ENCODE measurements at places on chromosomes 16 and 17.

DNA sequence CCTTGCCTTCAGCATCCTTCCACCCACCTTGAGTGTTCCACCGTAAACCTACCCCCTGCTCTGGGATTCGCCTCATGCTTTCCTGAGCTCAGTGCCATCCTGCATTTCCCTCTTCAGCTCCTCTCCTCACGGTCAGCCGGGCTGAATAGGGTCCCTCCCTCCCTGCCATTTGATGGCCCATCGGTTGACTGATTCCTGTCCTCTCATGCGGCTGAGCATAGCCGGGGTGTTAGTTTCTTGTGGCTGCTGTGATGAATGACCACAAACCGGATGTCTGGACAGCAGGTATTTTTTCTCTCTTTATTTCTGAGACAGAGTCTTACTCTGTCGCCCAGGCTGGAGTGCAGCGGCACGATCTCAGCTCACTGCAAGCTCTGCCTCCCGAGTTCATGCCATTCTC is 44.1 kb upstream of the MGAT5B start:
- no peak for DNase-seq

GRCh38 chr16:58099097-58099955 is 29.9 kb downstream of the CFAP20 start:
- DNase-seq, result no peak

DNA sequence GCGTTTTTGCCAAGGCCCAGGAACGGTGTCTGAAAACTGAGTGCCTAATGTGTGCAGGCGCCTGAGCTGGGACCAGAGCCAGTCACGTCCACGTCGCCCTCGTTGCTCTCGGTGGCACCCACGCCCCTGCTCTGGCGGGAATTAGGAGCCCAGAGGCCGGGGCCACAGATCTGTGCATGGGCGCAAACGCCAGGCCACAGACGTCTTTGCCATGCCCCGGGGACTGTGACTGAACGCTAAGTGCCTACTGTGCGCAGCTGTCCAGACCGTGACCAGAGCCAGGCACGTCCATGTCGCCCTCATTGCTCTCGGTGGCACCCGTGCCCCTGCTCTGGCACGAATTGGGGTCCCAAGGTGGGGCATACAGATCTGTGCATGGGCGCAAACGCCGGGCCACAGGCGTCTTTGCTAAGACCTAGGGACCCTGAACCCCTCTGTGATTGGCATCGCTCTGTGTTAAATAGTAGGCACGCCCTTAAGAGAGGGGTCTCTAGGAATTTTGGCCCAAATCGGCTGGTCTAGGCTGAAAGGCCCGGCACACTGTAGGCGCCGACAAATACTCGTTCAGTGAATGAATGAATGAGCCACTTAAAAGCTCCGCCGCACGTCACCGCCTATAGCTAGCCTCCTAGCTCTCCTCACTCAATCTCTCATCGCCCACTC is 827 bp upstream of the UBALD1 start:
- DNase-seq, result no peak

DNA sequence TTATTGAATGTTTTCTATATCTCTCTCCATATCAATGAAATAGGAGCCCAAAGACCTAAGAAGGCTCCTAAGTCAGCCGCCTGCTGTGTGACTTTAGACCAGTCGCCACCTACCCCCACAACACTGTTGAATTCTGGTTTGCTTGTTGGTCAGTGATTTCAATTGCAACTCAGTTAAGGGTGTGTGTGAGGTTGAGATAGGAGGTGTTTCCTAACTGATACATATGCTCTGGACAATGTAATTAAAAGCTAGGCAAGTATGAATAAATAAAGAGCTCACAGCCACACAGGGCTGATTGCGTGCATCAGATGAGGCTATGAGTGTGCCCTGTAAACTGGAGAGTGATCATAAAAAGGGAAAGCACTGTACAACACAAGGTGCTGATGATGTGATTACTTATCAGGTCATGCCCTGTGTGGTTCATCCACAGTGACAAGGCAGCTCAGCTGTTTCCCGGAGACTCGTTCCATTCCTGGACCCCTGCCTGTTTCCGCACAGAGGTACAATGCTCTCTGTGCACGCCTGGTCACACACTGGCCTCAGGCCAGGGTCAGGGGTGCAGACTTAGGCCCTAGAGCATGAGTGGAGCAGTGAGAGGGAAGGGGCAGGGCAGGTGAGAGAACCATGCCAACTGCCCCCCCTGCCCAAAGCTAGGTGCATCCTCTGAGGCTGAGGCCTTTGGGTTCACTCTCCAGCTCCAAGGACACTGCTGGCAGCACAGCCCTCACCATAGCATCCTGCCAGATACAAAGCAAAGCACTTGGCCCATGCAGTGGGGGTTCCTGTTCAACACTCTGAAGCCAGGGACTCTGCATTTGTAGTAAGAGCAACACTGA is 3.3 kb upstream of the KRT35 start:
- no peak for DNase-seq

GRCh38 chr17:75326226-75326848 is 37.1 kb upstream of the SLC25A19 start:
- no peak for DNase-seq

- DNase-seq, result no peak
Observed at GRCh38 chr17:50889528-50890118, 23.5 kb upstream of the TOB1 start.

GRCh38 chr17:38454532-38454931 is 26.3 kb downstream of the ARHGAP23 start:
- DNase-seq, result no peak

DNA sequence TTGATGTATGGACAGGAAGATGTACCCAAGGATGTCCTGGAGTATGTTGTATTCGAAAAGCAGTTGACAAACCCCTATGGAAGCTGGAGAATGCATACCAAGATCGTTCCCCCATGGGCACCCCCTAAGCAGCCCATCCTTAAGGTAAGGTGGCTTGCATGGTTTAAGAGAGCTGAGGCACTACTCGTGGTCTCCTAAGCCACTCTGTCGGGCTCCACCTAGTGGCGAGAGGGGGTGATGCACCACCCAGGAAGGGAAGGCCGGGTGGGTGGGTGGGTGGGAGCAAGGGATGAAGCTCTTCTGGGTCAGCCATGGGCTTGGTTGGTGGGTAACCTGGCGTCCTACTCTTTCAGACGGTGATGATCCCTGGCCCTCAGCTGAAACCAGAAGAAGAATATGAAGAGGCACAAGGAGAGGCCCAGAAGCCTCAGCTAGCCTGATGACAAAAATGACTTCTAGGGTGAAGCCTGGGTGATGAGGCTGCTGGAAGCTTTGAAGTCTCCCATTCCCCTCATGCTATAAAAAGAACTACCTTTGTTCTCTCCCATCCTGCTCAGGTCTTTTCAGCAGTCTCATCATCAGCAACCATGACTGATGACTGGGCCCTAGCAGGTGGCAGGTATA is 21.5 kb downstream of the GPR179 start:
- peak; percentile 31 for DNase-seq

DNA sequence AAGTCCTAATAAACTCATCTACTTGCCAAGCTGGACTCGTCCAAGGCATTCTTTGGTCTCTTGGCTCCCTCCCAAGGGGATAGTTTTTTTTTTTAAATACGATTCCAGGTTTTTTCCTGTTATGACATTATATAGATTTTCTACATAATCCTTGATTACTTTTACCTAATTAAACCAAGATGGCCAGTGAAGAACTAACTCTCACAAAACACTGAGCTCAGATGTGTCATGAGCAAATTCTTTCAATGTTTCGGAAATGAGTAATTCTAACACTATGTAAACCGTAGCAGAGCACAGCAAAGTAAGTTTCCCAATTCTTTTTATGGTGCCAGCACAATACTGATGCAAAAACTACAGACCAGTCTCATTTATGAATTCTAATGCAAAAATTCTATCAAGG is 1.8 kb downstream of the ZNF23 start:
- no peak for DNase-seq

- DNase-seq, result no peak
Observed at GRCh38 chr17:3914312-3914670, 2.0 kb downstream of the P2RX1 start.

- DNase-seq, result no peak
Observed at GRCh38 chr16:14186007-14186794, 115.1 kb downstream of the MRTFB start.

GRCh38 chr16:24364596-24364995 is 108.5 kb downstream of the CACNG3 start:
- no peak for DNase-seq

GRCh38 chr16:20948444-20948843 is 47.9 kb downstream of the LYRM1 start:
- no peak for DNase-seq

DNA sequence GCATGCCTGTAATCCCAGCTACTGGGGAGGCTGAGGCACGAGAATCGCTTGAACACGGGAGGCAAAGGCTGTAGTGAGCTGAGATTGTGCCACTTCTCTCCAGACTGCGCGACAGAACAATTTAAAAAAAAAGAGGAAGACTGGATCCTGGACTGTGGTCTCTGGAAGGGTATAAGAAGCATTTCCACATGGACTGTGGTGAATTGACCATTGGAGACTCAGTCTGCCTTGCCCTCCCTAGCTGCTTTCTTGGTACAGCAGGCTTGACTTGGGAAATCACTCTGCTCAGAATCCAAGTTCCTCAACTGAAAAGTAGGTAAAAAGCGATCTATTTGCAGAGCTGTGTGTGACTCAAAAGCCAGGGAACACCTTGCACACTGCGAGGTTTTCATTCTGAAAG is 1.0 kb upstream of the MGRN1 start:
- no peak for DNase-seq

- DNase-seq, result no peak
Observed at GRCh38 chr17:2263183-2264066, 40.2 kb downstream of the SMG6 start.

DNA sequence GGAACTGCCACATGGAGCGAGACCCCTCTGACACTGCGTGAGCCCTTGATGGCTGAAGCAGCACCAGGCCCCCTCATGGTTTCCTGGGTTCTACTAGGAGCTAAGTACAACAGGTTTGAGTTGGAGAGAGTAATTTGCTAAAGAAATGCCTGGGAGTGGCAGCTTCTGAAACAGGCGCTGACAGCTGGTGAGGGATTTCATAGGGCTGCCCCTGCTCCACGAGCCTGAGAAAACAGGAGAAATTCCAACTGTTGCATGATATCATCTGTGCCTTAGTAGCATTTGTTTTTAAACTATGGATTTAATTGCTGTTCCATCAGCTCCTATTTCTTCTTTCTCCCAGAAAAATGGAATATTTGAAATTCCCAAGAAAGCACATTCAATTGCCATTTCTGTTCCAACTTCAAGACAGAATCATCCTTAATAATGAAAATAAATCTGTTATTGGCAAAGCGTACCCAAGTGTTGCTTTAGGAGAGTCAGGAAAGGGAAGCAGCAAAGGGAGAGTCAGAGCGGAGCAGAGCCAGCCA is 78.8 kb upstream of the ANKFN1 start:
- DNase-seq, result no peak

DNA sequence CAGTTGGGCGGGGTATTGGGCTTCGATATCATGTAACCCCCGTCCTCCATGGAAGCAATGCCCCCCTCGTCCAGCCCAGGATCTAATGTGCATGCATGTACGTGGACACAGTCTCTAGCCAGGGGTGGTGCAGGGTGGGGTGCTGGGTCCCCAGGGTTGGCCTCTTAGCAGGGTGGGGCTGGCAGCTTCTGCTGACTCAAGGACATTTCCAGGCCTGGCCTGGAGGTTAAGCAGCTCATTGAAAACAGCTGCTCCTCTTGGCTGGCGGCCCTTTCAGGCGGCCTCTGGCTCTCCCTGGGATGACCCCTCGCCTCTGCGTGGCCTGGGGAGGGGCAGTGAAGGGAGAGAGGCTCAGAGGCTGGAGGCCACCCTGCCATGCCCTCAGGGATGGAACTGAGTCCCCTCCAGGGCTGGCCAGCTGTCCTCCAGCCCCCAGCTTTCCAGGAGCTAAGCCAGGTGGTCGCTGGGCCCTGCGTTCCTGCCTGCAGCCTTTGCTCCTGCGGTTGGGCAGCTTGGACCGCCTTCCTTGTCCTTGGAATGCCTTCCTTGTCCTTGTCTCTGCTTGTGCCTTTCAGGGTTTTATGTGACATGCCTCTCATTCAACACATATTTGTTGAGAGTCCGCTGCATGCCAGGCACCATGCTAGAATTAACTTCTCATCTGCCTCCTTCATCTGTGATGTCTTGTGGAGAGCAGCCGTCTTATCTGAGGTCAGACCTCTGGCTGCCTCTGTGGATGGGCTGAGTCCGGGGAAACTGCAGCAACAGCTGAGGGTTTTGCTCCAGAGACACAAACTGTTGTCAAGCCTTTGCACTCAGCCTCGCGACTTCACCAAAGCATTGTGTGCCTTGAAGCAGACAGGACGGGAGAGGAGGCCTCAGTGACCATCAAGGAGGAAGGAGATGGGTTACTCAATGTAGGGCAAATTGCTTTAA is 26.6 kb downstream of the MRC2 start:
- DNase-seq, result no peak

GRCh38 chr17:15744074-15744676 is 12.1 kb downstream of the TBC1D26 start:
- DNase-seq, result no peak

DNA sequence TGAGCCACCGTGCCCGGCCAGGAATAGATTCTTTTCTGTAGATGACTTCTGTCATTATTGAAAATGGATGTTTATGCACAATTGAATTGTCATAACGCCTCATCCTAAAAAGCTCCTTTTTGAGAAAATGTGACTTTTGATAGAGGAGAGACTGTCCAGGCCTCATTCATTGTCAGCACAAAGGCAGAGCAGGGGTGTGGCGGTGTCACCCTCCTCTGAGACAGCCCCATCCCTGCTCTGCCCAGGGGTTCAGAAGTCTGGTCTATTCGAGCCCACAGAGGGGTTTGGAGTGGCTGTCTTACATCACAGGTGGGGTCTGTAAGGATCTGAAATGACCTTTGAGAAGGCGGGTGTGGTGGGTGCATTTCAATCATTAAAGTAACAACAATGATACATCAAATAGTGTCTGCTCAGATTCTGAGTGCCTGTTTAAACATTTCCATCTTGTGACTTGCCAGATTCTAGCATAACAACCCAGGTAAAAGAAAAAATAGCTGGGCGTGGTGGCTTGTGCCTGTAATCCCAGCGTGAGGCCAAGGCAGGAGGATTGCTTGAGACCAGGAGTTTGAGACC is 161.0 kb downstream of the SEC14L1 start:
- no peak for DNase-seq

DNA sequence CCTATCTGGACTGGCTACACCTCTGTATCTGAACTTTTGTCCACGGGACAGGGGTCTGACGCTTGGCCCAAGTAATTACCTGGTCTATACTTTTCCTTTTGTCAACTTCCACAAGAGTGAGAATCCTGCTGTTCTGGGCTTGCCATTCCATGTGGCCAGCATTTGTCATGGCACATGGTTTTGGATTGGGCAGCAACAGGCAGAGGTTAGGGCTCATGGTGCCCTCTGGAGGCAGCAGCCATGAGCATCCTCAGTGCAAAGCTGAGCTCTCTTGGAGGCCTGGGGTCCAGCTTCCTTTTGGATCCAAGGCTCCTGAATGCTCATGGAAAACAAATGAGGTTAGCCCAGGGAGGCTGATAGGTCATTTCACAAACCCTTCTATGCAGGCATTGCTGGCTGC is 7.5 kb upstream of the EDC4 start:
- DNase-seq, result no peak

DNA sequence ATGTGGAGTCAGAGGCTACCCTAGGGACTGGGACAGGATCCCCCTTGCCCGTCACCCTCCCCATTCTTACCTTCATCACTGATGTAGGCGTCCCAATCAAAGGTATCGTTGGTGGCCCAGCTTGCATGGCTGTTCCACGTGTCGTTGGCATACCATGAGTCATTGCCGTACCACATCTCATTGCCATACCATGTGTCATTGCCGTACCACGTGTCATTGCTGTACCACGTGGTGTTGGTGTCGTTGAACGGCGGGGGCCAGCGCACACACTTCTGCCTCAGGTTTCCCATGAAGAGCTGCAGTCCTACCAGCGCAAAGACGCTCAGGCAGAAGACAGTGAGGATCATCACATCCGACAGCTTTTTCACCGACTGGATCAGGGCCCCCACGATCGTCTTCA is 4.8 kb downstream of the SCN4A start:
- DNase-seq, result no peak

GRCh38 chr17:17466511-17466910 is 10.3 kb upstream of the MED9 start:
- DNase-seq, result no peak

Data from stimulated activated CD8-positive, alpha-beta memory T cell treated with anti-CD3 and anti-CD28 coated beads, Interleukin-15, amount 100 ng/mL, for 4 hours (primary cell).